T-helper 1 cell (primary cell): ENCODE measurements at places on chromosomes 5 and 9.

DNA sequence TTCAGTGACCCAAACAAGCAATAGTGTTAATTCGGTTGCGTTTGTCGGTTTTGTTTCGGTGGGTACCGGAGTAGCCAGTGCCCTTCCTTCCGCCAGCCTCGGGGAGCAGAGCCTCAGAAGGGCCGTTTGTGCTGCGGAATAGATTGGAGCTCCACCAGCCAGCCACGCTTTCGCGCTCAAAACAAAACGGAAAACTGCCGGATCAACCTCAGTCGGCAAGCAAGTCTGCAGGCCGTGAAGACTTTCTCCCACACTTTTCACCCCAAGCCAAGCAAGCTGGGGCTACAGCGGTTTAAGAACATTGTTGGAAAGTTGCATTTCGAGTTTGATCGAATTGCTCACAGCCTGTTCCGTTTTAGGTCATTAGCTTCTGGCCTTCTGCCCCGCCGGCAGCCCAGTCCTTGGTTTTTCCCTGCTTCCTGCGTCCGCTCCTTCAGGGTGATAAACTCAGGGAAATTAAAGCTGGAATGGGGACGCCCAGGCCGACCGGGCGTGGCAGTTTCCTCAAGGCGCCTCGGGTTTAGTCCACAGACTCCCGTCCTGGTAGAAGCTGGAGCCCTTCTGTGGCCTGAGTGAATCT, 803 bp upstream of the CCNO start:
- no peak for DNase-seq

DNA sequence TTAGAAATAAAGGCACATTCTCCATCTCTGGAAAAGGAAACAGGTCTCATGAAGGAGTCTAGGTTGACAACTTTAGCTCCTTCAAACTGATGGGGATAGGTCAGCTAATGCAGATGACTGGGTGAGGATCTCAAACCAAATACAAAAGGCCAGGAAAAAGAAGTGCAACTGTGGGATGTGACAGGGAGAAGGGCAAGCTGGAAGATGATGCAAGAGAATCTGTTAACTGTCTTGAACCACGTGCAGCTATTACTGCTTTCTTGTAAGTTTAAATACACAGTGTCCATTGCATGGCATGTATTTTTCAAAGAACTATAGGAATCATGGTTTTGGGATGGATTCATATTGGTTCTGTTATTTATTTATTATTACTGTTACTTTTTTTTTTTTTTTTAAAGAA, 331.8 kb downstream of the NDUFS4 start:
- no peak for DNase-seq

GRCh38 chr9:826500-827280, 14.8 kb upstream of the DMRT1 start:
- DNase-seq: no peak

- no peak for DNase-seq
Measured at GRCh38 chr9:96509026-96509425, 59.1 kb downstream of the HABP4 start.

- DNase-seq: no peak
Measured at GRCh38 chr9:18238752-18239447, 235.1 kb upstream of the ADAMTSL1 start.

DNA sequence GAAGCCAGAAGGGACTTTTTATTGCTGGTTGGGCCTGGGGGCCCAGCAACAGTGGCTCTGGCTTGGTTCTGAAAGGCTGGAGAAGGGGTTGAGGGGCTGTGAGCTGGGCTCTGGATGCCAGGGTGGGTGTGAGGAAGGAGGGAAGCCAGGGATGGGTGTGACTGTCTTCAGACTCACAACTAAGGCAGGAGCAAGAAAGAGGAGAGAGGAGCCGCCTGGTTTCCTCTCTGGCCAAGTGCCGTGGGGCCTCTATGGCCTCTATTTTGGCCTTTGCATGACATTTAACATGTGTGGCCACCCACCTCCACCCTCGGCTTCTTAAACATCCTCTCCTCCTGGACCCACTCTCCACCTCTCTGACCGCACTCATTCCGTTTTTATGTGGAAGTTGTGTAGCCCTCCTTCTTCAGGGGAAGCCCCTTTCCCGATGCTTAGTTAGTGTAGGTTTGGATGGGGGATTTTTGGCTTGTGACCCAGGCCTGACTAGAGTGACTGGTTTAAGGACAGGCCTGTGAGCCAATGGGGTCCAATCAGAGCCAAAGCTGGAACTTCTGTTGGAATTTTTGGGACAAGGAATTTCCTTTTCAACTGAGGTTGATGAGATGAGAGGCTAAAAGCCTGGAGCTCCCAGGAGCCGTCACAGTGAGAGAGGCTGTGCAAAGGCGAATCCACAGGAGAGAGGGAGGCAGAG, 517.8 kb downstream of the CCDC171 start:
- DNase-seq: no peak

DNA sequence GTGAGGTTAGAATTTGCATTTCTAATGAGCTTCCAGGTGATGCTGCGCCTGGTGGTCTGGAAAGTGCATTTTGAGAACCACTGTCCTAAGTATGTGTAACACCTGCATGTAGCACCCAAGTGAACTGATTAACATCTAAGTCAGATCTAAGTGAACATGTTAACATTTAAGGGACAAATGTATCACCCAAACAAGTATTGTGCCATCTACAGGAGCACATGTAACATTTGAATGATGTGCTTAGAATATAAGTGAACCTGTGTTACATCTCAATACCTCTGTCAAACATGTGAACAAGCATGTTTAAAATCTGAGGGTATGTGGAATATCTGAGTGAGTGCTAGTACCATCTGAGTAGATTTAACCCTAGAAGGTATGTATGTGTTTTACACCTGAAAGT, 68.7 kb downstream of the PLPPR1 start:
- DNase-seq: no peak

GRCh38 chr5:127958421-127959011, 125.0 kb upstream of the SLC12A2 start:
- DNase-seq: no peak

DNA sequence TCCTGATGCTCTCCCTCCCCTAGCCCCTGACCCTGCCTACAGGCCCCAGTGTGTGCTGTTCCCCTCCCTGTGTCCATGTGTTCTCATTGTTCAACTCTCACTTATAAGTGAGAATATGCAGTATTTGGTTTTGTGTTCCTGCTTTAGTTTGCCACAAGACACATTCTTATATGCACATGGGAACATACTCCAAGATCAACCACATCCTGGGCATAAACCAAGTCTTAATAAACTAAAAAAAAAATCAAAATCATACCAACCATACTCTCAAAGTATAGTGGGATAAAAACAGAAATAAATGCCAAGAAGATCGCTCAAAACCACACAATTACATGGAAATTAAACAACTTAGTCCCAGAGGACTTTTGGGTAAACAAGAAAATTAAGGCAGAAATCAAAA, 11.2 kb upstream of the ZCCHC9 start:
- no peak for DNase-seq

DNA sequence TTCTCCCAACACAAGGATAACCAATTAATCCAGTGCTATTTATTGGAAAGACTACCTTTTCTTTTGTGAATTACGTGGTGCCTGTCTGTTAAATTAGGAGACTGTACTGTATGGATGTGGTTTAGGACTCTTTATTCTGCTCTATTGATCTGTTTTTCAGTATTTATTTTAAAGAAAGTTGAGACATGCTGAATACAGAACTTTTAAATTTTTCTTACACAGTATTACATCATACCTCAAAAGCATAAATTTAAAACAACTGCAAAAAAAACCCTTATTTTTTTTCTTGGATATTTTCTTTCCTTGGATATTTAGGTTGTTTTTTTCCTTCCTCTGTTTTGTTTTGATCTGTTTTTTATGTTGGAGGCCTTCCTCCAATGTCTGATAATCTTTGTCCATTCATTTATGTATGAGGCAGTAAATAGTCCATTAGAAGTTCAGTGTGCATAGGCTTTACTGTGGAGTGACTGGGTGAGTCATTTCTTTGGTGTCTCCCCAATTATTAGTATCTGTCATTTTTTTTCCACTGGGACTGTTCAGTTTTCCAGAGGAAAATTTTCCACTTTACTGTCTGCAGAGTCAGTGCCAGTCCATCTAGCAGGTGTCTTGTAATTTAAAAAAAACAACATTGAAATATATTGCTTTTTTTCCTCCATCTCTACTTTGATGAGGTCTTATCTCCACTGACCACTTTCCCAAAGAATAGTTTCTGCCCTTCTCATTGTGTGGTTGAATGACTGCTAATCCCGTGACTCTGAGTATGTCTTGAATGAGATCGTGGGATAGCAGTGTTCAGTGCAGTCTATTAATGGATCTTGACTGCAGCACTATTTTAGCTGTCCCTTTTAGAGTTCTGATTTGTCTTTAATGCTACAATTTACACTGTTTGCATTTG, 15.2 kb downstream of the CYSTM1 start:
- DNase-seq: no peak

DNA sequence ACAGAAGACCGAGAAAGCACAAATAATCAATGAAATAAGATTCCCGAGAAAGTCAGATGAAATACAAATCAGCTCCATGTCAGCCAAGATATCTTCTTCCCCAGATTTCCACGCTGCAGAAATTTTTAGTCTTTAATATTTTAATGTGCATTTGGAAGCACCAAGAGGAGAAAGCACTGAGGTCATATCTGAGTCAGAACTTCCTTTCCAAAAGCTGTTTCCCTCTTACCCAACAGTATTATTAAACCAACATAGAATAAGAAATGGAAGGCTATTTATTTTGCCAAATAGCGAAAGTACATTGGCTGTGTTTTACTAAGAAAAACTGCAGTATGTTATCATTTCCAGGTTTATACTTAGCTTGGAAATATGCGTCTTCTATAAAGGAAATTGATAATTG, 772.1 kb upstream of the CDH9 start:
- no peak for DNase-seq

DNA sequence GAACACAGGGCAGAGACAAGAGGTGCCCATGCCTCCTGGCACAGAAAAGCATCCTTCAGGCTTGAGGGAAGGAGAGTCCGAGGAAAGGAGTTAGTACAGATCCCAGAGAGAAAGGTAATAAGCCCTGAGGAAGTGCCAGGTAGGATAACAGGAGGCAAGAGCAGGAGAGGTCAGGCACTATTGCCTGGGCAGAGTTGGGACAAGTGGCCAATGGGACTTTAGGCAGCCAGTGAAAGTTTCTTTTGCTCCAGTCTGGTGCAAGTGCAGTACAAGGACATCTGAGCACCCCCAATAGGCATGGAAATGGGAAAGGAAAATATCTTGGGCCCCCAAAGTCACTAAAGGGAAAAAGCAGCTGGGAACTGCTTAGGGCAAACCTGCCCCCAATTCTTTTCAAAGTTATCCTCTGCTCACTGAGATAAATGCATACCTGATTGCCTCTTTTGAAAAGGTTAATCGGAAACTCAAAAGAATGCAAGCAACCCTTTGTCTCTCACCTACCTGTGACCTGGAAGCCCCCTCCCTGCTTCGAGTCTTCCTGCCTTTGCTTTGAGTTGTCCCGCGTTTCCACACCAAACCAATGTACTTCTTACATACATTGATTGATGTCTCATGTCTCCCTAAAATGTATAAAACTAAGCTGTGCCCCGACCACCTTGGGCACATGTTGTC, 46.5 kb downstream of the ELOVL7 start:
- no peak for DNase-seq

DNA sequence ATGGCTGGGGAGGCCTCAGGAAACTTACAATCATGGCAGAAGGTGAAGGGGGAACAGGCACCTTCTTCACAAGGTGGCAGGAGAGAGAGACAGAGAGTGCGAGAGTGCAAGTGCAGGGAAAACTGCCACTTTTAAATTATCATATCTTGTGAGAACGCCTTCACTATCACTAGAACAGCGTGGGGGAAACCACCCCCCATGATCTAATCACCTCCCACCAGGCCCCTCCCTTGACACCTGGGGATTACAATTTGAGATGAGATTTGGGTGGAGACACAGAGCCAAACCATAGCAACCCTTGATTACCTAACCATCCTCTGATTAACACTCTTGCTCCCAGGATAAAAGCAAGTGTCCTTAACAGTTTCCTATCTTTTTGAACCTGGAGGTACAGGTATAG, 21.1 kb downstream of the ADAMTS19 start:
- DNase-seq: no peak

- DNase-seq: no peak
Measured at GRCh38 chr9:77472646-77473045, 175.5 kb downstream of the GNA14 start.

DNA sequence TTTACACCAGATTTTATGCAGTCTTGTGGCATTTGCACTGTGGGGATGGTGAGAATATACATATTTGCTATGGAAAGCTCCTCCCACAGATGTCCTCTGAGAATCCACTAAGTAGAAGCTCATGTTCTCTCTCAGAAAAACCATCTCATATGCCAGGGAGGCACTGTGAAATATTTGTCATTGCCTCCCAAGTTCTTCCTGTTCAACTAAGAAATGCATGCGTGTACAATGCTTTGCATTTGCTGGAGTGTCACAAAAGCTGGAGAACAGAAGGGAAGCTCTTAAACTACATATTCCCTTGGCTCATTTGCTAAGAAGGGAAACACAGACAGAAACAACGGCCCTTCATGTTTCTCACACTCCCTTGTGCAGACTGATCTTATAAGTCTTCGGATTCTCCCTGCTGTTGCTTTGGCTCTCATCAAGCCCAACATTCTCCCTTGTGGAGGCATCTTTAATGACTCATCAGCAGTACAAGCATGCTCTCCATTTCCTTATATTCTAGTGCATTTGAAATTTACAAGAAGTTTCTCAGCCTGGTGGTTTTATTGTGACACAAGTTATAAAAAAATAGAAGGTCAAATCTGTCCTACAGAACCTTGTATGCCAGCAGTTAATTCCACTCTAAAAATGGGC, 220.6 kb downstream of the TRIM36 start:
- no peak for DNase-seq

DNA sequence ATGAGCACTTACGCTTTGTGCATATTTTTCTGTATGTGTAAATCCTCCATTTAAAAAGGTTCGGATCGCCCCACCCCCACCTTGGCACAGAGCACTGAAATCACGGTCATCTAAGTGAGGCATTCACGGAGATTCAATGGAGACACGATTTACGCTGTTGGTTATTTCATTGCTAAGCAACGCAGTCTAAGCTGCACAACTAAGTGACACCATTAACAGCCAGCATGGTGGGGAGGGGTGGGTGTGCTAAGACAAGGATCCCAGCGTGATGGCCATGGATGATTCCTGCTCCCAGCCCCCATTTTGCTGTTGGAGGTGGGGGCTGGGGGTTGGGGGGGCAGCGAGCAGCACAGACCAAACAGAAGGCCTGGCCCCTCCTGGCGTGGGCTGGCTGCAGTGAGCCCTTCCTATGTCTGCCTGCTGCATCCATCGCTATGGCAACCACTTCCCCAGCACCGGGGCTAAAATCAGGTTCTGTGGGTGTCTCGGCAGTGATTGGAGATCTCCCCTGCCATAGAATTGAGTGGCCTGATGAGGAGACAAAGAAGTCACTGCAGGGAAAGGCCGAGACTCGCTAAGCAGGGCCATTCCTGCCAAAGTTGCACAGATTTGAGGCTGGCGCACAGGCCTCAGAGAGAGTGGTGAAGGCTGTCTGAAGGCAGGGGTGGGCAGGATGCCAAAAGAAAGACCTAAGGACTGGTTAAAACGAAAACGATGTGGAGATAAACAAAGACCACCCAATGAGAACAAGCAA, 14.3 kb upstream of the MARCHF6 start:
- no peak for DNase-seq
